Frontal cortex (tissue), 4 donors: ENCODE measurements at places on chromosomes 6 and 20. TPM values are rescaled to one million over a fixed set of nuclear protein-coding genes. Genes with fewer than 3 reads are reported as not detected.

ADGRB3 gene
- 158 TPM for total RNA-seq

ROS1 gene
- not detected for total RNA-seq

SCUBE3 gene
- 1.6 TPM for total RNA-seq

BPIFA1 gene
- not detected for total RNA-seq

NRSN1 gene
- total RNA-seq, result 22.0 TPM

CPNE5 gene
- total RNA-seq, result 12.6 TPM

C20orf202 gene
- 0.41 TPM for total RNA-seq

ADTRP gene
- 1.6 TPM for total RNA-seq

SMLR1 gene
- not detected for total RNA-seq

TEAD3 gene
- total RNA-seq, result 0.41 TPM

RAB44 gene
- total RNA-seq, result not detected

TCF21 gene
- not detected for total RNA-seq

STMND1 gene
- not detected for total RNA-seq

RNF182 gene
- 35.1 TPM for total RNA-seq

MICB gene
- total RNA-seq, result 0.41 TPM

LTA gene
- not detected for total RNA-seq

PNPLA1 gene
- not detected for total RNA-seq

FOXA2 gene
- total RNA-seq, result not detected

ABHD12 gene
- 42.8 TPM for total RNA-seq

TRIM31 gene
- total RNA-seq, result not detected

KIF3B gene
- total RNA-seq, result 89.3 TPM

MPIG6B gene
- total RNA-seq, result not detected

JPH2 gene
- under 0.01 TPM for total RNA-seq

TPBG gene
- total RNA-seq, result 4.5 TPM

LHFPL5 gene
- total RNA-seq, result 0.82 TPM

TREML1 gene
- 0.41 TPM for total RNA-seq

RALY gene
- total RNA-seq, result 48.5 TPM

SLC26A8 gene
- total RNA-seq, result 5.7 TPM

KIAA1755 gene
- total RNA-seq, result 1.2 TPM

MYL9 gene
- total RNA-seq, result 0.41 TPM

VIP gene
- total RNA-seq, result 4.1 TPM

RCAN2 gene
- total RNA-seq, result 15.1 TPM

NMBR gene
- total RNA-seq, result 4.9 TPM

MROH8 gene
- 5.3 TPM for total RNA-seq

RPP21 gene
- 23.2 TPM for total RNA-seq

CLPSL1 gene
- not detected for total RNA-seq

SAPCD1 gene
- total RNA-seq, result 0.82 TPM

PI16 gene
- under 0.01 TPM for total RNA-seq

RAD21L1 gene
- total RNA-seq, result under 0.01 TPM

CST5 gene
- total RNA-seq, result not detected

WFDC2 gene
- total RNA-seq, result 3.3 TPM

PM20D2 gene
- 19.6 TPM for total RNA-seq

OR12D1 gene
- not detected for total RNA-seq

TNFRSF21 gene
- 54.2 TPM for total RNA-seq

RBM24 gene
- total RNA-seq, result 31.4 TPM

PSMB9 gene
- 0.82 TPM for total RNA-seq

WFDC12 gene
- total RNA-seq, result not detected

EPB41L2 gene
- total RNA-seq, result 30.2 TPM

RBBP8NL gene
- not detected for total RNA-seq
